Coronary artery (tissue), 2 donors: ENCODE measurements at places on chromosomes 6 and 20.

- DNase-seq: no peak
Measured at GRCh38 chr6:14306151-14306906, 188.8 kb downstream of the CD83 start.

GRCh38 chr6:19613678-19614077 lies 223.5 kb upstream of the ID4 start:
- DNase-seq: no peak

DNA sequence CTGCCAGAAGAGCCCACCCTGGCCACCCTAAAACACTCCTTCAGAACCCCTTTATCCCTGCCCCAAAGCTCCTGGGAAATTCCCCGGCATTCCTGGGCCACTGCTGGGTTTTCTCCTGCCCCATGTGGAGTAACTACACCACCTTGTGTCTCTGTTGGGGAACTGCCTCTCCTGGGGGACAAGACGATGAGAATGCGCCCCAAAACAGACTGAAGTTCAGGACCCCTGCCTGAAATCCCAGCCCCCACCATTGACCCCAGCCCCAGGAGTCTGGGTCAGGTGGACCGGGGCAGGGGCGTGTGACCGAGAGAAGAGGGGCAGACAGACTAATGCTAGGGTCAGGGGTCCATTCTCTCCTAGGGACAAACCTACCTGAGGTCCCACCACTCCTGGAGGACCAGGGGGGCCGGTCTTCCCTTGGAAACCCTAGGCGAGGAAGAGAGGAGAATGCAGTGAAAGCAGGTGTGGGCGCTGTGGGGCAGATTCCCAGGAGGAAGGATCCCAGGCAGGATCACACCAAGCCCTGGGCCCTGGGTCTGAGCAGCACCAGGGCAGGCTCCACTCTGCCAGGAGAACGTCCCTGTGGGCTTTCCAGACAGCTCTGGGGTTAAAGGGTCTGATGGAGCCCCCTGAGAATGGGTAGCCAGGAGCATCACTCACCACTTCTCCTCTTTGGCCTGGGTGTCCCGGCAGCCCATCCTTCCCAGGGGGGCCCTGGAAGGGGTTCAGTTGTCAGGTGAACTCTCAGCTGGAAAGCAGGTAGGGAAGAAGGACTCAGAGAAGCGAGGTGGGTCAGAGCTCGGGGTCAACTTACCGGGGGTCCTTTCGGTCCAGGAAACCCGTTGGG lies 19.4 kb downstream of the COL11A2 start:
- no peak for DNase-seq

GRCh38 chr6:2477250-2477649 lies 231.8 kb upstream of the GMDS start:
- DNase-seq: no peak

DNA sequence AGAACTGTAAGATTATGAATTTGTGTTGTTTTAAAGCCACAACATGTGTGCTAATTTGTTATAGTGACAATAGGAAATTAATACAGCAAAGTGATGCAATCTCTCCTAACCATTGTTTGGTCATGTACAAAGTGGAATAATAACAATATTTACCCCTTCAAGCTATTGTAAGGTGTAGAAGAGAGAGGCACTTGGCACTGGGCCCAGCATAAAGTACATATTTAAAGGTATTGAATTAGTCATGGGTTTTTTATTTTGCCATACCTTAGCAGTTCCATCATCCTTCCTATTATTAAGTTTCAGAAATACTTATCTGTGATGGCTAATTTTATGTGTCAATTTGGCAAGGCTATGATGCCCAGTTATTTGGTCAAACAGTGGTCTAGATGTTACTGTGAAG lies 322.4 kb upstream of the TSHZ2 start:
- no peak for DNase-seq

- DNase-seq: no peak
Measured at GRCh38 chr6:68632734-68633133, 2.3 kb upstream of the ADGRB3 start.

DNA sequence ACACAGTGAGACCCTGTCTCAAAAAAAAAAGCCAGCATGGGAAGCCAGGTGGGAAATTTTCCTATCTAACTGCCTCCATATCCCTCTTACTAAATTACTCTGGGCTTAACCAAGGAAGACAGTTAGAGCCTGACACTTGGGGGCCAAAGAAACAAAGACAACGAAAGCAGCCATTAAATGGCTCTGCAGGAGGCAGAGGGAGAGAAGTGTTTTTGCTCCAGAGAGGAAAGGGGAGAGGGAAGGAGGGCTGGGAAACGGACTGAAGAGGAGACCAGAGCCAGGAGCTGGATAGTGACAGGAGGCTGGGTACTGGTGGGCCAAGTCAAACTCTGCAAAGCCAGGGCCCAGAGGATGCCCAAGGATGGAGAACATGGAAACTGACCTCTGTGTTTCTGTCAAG lies 10.7 kb upstream of the TGIF2 start:
- no peak for DNase-seq

DNA sequence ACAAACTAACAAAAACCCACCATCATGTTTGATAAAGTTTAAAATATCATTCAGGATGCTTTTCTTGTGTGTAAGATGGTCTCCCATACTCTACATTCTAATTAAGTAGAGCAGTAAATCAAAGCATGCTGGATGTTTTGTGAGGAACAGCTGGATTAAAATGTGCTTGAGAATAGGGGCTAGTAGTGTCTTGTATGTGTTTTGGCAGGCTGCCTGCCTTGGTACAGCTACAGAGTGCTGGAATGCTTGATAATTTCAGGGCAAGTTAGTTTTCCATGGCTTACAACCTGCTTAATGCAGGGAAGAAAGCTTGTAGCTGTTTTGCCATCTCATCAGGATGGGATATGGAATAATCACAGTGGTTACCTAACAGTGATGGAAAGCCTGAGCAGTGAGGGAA lies 636.6 kb upstream of the MMS22L start:
- no peak for DNase-seq

DNA sequence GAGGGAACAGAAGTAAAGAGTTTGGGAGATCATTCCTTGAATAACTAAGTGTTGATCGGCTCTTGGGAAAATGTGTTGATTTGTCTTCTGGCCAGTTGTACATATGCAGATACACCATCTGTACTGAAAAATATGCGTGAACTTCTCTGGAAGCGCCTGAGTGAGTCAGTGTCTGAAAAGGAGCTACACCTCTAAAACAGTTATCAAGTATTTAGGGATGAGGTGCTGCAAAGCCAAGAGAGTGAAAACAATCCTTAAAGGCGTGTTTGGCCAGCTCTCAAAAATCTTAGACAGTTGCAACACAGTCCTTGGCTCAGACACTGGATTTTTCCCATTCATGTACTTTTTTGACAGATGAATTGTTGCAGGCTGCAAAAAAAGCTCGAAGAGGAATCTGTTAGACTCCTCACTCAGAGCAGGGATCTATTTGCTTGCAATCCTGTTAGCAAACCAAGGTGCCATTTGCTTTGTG lies 61.3 kb downstream of the BMP6 start:
- DNase-seq: no peak

GRCh38 chr6:141199074-141199473 lies 933.7 kb upstream of the GJE1 start:
- DNase-seq: no peak

- no peak for DNase-seq
Measured at GRCh38 chr6:6910734-6911295, 196.9 kb upstream of the RREB1 start.
